ENCODE measurements at places on chromosomes 2 and 18. TPM values are rescaled to one million over a fixed set of nuclear protein-coding genes. Genes with fewer than 3 reads are reported as not detected.

DNA sequence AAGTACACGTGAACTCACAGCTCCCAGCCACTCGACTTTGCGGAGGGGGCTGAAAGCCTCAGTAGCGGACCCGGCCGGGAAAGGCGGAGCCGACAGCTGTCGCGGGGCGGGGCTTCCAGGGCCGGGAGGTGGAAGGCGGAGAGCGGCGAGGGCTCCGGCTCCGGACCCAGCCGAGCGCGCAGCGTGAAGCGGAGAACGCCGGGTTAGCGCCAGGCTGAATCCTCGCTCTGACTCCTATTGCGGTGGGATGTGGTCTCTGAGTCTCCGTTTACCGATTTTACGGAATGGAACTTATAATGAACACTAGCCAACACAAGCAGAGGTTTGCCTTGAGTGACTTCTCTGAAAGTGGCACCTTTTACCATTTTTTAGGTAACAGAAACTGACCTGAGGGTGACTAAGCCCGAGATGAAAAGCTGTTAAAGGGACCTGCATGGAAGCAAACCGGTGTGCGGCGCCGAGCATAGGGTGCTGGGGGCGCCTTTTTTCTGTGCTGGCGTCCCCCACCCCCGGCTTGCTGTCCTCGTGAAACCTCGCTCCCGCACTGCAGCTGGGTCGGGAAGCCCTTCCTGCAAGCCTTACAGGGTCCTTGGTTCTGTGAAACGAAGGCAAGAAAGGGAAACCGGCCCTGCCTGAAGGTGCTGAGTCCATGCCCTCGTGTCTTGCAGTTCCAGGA is 72.9 kb downstream of the EN1 start:
- DNase-seq, result peak; percentile 87

DNA sequence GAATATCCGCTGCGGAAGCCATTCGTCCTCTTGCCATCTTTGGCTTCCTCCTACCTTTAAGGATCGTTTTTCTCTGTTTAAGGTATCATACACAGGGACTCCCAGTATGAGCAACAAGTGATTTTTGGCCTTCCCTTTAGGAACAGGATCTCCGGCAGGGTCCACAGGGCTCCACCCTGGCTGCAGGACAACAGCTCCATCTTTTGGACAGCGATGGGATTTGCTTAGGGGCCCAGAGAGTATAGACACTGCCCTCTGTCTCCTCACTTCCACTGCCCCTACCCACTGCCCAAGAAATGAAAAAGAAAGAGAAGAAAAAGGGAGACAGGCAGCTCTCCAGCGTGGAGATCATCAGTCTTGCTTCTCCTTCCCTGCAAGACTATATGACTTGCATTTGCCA is 224.5 kb downstream of the UXS1 start:
- DNase-seq, result peak; percentile 72

- no peak for DNase-seq
Measured at GRCh38 chr18:42080340-42080739, 125.3 kb downstream of the PIK3C3 start.

Gene SERPINB10
- total RNA-seq, result not detected

GRCh38 chr18:5738526-5738925 is 156.8 kb downstream of the TMEM200C start:
- DNase-seq, result no peak

- peak; percentile 50 for DNase-seq
Measured at GRCh38 chr18:48714873-48715272, 176.0 kb downstream of the CTIF start.

DNA sequence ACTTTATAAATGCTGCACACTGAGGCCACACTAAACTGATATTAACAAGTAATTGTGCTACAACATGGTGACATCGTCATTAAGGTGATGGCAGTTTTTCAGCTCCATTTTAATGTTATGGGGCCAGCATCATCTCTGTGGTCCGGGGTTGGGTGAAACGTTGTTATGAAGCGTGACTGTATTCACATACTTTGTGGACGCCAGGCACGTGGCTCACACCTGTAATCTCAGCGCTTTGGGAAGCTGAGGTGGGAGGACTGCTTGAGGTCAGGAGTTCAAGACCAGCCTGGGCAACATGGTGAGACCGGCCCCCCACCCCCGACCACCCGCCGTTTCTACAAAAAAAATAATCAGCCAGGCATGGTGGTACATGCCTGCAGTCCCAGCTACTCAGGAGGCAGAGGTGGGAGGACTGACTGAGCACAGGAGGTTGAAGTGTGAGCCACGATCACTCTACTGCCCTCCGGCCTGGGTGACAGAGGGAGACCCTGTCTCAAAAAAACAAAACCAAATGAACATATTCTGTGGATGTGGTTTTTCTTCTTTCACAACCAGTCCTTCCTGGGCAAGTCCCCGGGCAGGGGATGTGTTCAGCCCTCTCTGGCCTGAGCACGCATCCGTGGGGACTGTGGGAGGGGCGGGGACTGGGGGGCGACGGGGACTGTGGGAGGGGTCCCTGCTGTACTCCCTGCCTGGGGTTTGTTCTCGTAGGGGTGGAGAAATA is 12.9 kb upstream of the GAL3ST2 start:
- DNase-seq, result no peak

DNA sequence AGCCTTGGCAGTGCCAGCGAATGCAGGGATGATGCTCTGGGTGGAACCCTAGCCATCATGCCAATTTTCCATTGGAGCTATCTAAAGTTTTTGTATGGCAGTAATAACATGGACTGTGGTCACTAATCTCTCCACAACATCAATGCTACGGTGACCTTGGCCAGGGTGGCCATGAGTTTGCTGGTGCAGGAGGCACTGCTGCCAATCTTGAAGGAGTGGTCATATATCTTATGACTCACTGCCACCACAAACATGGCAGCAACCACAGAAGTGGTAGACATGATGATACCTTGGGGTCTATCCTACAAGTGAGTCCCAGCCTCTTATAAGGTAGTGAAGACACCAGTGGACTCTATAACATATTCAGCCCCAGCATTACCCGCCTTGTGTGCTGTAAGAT is 104.6 kb downstream of the EVA1A start:
- DNase-seq, result no peak

Gene TMEM17
- 1.2 TPM for total RNA-seq

Gene REG3G
- 0.30 TPM for total RNA-seq

DNA sequence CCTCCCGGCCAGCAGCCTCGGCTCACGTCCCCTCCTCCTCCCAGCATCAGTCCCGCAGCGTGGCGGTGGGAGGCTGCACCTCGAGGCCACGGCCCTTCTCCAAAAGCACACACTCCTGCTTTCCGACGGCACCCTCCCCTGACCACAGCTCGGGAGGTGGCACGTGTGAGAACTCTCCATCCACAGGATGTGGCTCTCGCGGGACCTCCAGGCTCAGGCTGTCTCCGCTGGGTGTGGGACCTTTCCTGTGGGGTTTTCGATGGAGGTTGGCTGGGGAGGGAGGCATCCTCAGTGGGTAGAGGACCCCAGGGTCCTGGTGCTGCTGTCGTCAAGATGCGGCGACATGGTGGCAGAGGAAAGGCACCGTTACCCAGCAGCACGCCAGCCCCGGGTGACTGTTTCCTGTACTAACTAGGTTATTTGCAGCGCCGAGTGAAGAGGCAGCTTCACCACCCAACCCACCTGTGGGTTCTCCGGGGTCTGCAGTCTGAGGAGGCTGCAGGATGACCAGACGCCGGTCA is 42.8 kb upstream of the KCNG2 start:
- DNase-seq, result no peak

DNA sequence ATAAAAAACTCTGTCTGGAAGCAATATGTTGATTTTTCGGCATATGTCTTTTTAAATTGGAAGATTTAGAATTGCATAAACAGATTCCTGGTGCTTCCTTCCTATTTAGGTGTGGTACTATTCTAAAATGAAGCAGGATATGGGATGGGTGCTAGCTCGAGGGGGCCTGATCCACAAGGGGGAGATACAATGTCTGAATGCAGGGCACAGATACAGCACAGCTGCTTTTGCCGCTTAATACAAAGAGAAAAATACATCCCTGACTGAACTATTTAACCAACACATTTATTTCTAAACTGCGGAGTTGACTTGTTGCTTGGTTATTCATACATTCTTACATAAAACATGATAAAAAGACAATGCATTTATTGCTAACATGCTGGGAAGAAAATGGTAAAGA is 169.1 kb downstream of the TMEFF2 start:
- DNase-seq, result no peak

Data from WTC11 (cell line).